ENCODE measurements at places on chromosomes 5 and 9. TPM values are rescaled to one million over a fixed set of nuclear protein-coding genes. Genes with fewer than 3 reads are reported as not detected.

GRCh38 chr5:95424016-95424415 lies 32.9 kb downstream of the FAM81B start:
- H3K4me3 ChIP-seq: no peak overlapping the region
- H3K27ac ChIP-seq: peak overlapping the region; percentile 5

GRCh38 chr5:32031089-32031488 lies 143.0 kb downstream of the GOLPH3 start:
- no peak for DNase-seq
- no peak overlapping the region for H3K4me3 ChIP-seq
- H3K27ac ChIP-seq: no peak overlapping the region
- no peaks in the 10 kb centered on the region for H3K36me3 ChIP-seq
- no peaks in the 10 kb centered on the region for H3K4me1 ChIP-seq

GRCh38 chr9:87742813-87743428 lies 17.0 kb downstream of the CTSL start:
- H3K4me1 ChIP-seq: no peaks in the 10 kb centered on the region
- no peaks in the 10 kb centered on the region for H3K27me3 ChIP-seq
- no peak overlapping the region for H3K27ac ChIP-seq
- no peak for DNase-seq
- no peak overlapping the region for H3K4me3 ChIP-seq
- H3K36me3 ChIP-seq: no peaks in the 10 kb centered on the region

DNA sequence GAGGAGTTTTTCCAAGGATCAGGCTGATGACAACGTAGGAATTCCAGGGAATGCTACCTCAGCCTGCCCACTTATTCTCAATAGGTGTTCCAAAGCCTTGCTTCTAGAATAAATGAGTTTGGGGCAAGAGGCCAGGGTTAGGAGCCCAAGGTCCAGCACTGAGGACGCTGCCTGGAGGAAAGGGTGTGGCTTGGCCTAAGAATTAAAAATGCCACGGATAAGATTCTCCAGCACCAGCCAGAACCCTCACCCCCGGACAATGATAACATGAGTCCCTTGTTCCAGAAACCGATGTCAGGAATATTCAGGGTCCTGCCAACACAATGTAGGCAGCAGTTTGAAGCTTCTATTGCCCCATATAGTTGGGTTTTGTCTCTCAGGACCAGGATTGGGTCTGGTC lies 7.6 kb downstream of the SPRY4 start:
- DNase-seq: no peak
- H3K4me3 ChIP-seq: no peak overlapping the region
- peaks cover 46% of the 10 kb centered on the region for H3K4me1 ChIP-seq
- peaks cover 47% of the 10 kb centered on the region for H3K27me3 ChIP-seq
- no peaks in the 10 kb centered on the region for H3K36me3 ChIP-seq

DNA sequence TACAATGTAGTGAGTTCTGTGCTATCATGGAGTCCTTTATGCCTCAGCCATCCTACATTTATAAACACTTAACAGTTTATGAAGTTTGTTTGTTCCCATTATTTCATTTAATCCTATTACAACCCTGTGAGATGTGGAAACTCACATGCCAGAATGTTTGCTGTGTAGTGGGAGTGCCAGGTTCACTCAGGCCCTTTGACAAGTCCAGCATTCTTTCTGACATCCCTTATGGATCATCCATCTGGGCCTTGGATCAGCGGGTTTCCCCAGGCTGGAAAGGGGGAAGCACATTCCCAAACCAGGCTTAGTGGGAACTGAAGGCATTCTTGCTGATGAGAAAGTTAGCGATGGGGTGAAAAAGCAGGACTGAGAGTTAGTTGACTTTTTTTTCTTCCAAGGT lies 128.1 kb upstream of the OTULINL start:
- no peak overlapping the region for H3K4me3 ChIP-seq
- no peaks in the 10 kb centered on the region for H3K27me3 ChIP-seq
- DNase-seq: no peak
- H3K4me1 ChIP-seq: peaks cover 5% of the 10 kb centered on the region
- H3K27ac ChIP-seq: peak overlapping the region; percentile 88
- peaks cover 18% of the 10 kb centered on the region for H3K36me3 ChIP-seq

DNA sequence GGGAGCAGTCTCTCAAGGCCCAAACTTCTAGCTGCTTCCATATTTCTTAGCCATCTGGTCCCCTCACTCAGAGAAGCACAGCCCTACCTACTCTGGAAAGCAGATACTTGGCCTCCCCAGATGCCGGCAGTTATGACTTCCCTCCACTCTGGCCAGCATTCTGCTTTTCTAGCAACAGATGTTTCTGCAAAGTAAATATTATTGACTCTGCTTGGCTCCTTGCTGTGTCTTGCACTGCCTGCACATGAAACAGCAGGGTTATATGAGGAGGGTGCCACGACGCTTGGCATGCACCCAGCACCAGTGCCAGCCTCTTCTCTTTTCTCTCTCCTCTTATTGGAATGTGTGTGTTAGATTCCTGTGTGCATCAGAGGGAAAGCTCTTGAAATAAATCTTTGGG lies 99.7 kb downstream of the ARHGAP26 start:
- H3K36me3 ChIP-seq: no peaks in the 10 kb centered on the region
- H3K27me3 ChIP-seq: no peaks in the 10 kb centered on the region

- H3K27ac ChIP-seq: no peak overlapping the region
- H3K4me3 ChIP-seq: no peak overlapping the region
- H3K36me3 ChIP-seq: no peaks in the 10 kb centered on the region
- DNase-seq: no peak
- no peaks in the 10 kb centered on the region for H3K27me3 ChIP-seq
Observed at GRCh38 chr9:28539434-28540070, 966.3 kb upstream of the C9orf72 start.

GRCh38 chr5:10536931-10537579 lies 26.8 kb upstream of the ANKRD33B start:
- H3K27me3 ChIP-seq: peaks cover 24% of the 10 kb centered on the region
- H3K27ac ChIP-seq: peak overlapping the region; percentile 97
- peaks cover 35% of the 10 kb centered on the region for H3K4me1 ChIP-seq
- peak; percentile 63 for DNase-seq
- H3K36me3 ChIP-seq: no peaks in the 10 kb centered on the region
- H3K4me3 ChIP-seq: peak overlapping the region; percentile 90

- DNase-seq: no peak
- no peaks in the 10 kb centered on the region for H3K36me3 ChIP-seq
- no peak overlapping the region for H3K4me3 ChIP-seq
- H3K4me1 ChIP-seq: peaks cover 3% of the 10 kb centered on the region
- H3K27me3 ChIP-seq: peaks cover 15% of the 10 kb centered on the region
Observed at GRCh38 chr9:136086951-136087740, 7.9 kb downstream of the NACC2 start.

- no peak overlapping the region for H3K27ac ChIP-seq
- H3K4me3 ChIP-seq: no peak overlapping the region
- H3K27me3 ChIP-seq: no peaks in the 10 kb centered on the region
Observed at GRCh38 chr9:71863631-71864030, 47.4 kb downstream of the ABHD17B start.

- H3K36me3 ChIP-seq: no peaks in the 10 kb centered on the region
- H3K27ac ChIP-seq: no peak overlapping the region
- H3K4me1 ChIP-seq: no peaks in the 10 kb centered on the region
- no peak for DNase-seq
Observed at GRCh38 chr9:727767-728166, 113.7 kb upstream of the DMRT1 start.

- H3K27me3 ChIP-seq: peaks cover 11% of the 10 kb centered on the region
- H3K4me1 ChIP-seq: peaks cover 4% of the 10 kb centered on the region
- no peak overlapping the region for H3K4me3 ChIP-seq
Observed at GRCh38 chr5:1421521-1422341, 23.5 kb downstream of the SLC6A3 start.

GRCh38 chr5:76790632-76791290 lies 28.1 kb upstream of the F2RL1 start:
- no peak overlapping the region for H3K27ac ChIP-seq
- no peaks in the 10 kb centered on the region for H3K4me1 ChIP-seq
- H3K4me3 ChIP-seq: no peak overlapping the region
- DNase-seq: no peak
- H3K36me3 ChIP-seq: no peaks in the 10 kb centered on the region

GRCh38 chr5:76733049-76733417 lies 17.1 kb downstream of the F2R start:
- no peak for DNase-seq
- H3K27me3 ChIP-seq: peaks cover 4% of the 10 kb centered on the region
- H3K4me1 ChIP-seq: no peaks in the 10 kb centered on the region
- peak overlapping the region; percentile 10 for H3K27ac ChIP-seq

- peaks cover 28% of the 10 kb centered on the region for H3K36me3 ChIP-seq
- H3K4me3 ChIP-seq: no peak overlapping the region
- no peak for DNase-seq
- H3K27me3 ChIP-seq: no peaks in the 10 kb centered on the region
- no peak overlapping the region for H3K27ac ChIP-seq
Observed at GRCh38 chr9:75148561-75148960, 60.2 kb downstream of the OSTF1 start.

GRCh38 chr9:111999319-111999718 lies 102.7 kb downstream of the UGCG start:
- H3K27me3 ChIP-seq: no peaks in the 10 kb centered on the region
- H3K36me3 ChIP-seq: no peaks in the 10 kb centered on the region
- peaks cover 15% of the 10 kb centered on the region for H3K4me1 ChIP-seq
- DNase-seq: no peak

DNA sequence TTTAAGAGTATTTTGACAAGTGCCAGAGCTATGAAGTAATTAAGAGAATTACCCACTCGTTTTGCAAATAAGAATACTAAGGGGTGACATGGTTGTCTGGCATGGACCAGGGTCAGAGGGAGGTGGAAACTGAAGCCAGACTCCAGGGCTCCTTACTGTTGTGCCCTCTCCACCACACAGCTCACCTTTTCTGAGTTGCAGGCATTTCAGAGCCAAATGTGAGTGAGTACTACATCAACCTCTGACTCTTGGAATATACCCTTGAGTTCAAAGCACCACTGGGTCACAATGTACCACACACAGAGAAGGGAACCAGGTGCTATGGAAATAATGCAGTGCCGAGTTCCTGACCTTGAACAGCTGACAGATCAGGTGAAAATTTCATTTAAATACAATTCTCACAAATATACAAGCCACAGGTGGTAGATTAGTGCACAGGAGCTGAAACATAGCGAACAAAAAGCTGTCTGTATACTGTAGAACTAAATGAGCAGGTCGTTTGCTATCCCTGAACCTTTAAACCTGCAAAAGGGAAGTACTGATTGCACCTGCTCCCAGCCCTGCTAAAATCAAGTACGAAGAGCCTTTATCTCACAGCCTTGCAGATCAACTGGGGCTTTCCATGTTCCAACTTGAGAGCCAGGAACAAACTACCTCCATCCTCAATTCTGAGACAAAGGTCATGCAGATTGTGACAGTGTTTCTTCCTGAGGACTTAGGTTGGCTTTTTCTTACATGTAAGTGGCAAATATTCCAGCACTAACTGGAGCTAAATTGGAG lies 57.0 kb downstream of the GOLM1 start:
- H3K4me1 ChIP-seq: no peaks in the 10 kb centered on the region
- no peak for DNase-seq
- H3K36me3 ChIP-seq: no peaks in the 10 kb centered on the region

DNA sequence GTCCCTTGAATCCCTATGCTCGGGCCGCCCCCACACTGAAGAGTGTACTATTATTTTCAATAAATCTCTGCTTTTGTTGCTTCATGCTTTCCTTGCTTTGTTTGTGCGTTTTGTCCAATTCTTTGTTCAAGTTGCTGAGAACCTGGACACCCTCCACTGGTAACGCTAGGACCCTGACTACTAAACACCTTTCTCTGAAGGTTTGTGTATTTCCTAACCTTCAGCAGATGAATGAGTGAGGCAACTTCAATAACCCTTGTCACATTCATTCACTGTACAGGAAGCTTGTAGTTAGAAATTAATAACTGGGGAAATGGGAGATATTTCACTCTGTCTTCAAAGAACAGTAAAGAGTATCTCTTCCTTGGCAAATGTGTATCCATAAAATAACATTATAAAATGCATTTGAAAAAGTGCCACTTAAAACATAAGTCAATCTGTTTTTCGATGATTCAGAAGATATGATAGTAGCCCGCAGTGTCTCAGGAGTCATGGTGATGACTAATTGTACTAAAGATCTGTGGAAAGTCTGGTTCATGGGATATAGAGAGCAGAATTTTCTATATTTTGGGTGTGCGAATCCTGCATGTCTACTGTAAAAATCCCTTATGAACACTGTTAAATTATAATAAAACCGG lies 43.2 kb upstream of the ANKH start:
- H3K27me3 ChIP-seq: peaks cover 8% of the 10 kb centered on the region
- no peak for DNase-seq
- H3K27ac ChIP-seq: no peak overlapping the region
- H3K4me3 ChIP-seq: no peak overlapping the region

- no peaks in the 10 kb centered on the region for H3K27me3 ChIP-seq
- no peak overlapping the region for H3K27ac ChIP-seq
- no peaks in the 10 kb centered on the region for H3K36me3 ChIP-seq
- DNase-seq: no peak
Observed at GRCh38 chr5:115267617-115268016, 4.9 kb upstream of the PGGT1B start.

PROB1 gene
- polyA plus RNA-seq: 0.80 TPM

FSTL4 gene
- 0.39 TPM for polyA plus RNA-seq

NTRK2 gene
- not detected for polyA plus RNA-seq

GFPT2 gene
- polyA plus RNA-seq: not detected

SCGB3A1 gene
- not detected for polyA plus RNA-seq

DDX4 gene
- not detected for polyA plus RNA-seq

DMGDH gene
- not detected for polyA plus RNA-seq

KIAA0825 gene
- polyA plus RNA-seq: 2.4 TPM

All from naive B cell (primary cell).